ENCODE measurements at places on chromosomes 16 and 17.

DNA sequence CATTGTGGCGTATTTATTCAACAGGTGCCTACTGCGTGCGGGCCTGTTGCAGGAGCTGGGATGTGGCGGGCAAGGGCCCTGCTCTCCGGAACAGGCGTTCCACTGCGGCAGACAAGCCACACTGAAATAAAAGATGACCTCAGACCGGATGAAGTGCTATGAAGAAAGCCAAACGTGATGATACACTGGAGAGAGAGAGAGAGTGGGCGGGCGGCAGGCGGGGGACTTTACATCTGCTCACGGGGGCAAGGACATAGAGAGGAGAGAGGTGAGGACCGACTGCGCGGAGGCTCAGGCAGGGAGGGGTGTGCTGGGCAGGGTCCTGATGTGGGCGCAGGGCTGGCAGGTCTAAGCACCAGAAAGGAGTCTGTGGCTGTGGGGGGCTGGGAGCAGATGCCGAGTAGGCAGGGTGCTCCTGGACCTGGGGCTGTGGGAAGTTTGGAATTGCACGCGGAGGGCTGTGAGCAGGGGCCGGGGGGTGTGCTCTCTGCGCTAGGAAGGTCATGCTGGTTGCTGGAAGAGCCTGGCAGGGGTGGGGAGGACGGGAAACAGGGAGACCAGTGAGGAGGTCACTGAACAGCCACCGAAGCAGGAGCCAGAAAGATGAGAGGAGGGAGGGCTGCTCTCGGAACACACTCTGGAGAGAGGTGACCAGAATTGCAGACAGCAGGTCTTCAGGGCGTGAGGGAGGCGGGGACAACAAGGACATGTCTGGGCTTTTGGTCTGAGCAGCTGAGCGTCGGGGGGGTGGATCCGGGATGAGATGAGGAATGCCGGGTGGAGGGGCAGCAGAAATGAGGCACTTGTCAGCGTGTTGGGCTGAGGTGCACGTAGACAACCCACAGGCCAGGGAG lies 9.9 kb downstream of the MXRA7 start:
- peak; percentile 42 for DNase-seq

GRCh38 chr17:74822335-74822938 lies 37.2 kb downstream of the GRIN2C start:
- DNase-seq: no peak

DNA sequence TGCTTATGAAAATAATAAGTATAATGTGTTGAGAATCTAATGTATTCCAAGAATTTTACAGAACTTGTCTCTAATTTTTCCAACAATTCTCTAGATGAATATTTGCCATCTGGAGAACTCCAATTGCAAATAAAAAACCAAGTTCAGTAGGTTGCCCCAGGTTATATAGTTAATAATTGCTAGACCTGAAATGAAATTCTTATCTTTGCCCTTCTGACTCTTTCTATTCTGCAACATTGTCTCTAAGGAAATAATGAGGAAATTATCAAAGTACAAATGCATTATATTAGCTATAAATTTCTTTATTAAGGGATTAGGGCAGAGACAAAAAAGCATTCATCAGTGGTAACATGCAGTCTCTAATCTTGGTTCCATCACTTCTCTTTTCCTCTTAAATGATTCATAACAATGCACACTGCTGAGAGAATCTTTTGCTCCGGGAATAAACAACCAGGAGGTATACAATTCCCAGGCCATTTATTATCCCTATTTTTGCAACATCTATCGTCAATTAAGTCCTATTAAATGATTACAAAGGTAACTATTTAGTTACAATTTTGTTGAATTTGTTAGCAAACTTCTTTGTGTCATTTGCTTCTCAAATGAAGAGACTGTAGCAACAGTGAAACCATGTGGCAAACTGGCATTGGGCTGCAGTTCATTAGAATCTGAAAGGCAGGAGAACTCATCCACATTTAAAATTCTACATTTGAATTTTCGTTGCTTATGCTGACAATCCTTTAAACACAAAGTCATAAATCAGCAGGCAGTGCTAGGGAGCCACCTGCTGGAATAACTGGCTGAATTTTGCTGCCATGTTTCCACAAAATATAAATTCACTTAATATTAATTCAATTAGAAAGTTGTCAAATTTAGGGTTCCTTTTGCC lies 349.6 kb downstream of the KIF2B start:
- no peak for DNase-seq

DNA sequence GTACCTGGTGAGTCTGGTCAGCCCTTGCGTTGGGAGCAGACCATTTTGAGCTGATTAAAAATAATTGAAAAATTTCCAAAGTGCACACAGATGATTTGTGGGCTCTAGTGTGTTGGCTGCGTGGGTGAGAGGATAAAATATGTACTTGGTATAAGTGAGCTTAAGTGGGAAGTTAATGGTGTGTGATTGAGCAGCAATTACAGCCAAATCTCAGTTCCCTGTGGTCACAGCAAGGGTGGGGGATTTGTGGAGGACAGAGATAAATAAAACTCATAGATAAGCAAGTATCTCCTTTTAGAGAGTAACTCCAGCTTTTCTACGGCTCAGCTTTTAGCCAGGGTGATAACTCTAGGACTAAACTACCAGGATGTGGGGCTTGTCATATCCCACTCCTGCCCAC lies 390.4 kb downstream of the UTP18 start:
- DNase-seq: no peak

DNA sequence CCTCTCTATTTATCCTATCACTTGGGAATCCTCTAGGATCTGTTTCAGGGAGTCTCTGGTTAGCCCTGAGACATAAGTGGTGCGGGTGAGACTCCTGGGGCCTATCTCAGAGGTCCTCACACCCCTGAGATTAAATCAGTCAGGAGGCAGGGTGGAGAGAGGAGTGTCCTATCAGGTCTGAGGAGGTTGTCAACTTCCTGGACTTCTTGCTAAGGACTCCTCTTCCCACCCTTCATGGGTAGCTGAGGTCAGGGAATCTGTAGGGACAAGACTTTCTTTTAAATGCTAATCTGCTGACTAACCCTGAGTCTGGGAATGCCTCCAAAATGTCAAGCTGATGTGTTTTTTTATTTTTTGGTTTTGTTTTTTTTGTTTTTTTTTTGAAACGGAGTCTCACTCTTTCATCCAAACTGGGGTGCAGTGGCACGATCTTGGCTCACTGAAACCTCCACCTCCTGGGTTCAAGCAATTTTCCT lies 6.6 kb upstream of the ARMC5 start:
- DNase-seq: no peak

GRCh38 chr16:19179546-19180490 lies 11.8 kb downstream of the SYT17 start:
- DNase-seq: peak; percentile 61

DNA sequence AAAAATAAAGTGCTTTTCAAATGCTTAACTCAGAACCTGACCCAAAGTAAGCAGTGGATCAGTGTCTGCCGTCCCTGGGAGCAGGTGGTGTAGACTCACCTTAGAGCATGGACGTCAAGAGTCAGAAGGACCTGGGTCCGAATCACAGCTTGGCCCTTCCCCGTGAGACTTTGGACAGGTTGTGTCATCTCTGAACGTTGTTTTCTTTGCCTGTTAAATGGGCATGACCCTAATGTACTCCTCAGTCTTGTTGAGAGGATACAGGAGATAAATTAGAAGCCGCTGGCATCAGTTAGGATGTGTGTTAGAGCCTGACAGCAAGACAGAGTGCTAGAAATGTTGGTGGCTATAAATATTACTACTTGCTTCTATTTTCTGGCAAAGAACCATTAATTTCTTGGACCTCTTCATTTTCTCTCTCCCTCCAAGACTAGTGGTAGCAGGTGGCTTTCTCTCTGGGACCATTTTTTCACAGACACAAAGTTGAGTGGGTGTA lies 68.8 kb downstream of the RAB11FIP4 start:
- no peak for DNase-seq

DNA sequence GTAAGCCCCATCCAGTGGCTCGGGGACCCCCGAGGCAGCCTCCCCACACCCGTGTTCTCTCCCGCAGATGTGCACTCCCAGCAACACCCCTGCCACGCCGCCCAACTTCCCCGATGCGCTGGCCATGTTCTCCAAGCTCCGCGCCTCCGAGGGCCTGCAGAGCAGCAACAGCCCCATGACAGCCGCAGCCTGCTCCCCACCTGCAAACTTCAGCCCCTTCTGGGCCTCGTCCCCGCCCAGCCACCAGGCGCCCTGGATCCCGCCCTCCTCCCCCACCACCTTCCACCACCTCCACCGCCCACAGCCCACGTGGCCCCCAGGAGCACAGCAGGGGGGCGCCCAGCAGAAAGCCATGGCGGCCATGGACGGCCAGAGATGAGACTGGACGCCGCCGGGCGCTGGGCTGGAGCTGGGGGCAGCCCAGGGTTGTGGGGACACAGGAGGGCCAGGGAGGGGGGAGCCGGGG lies 5.0 kb downstream of the UBALD2 start:
- DNase-seq: no peak

DNA sequence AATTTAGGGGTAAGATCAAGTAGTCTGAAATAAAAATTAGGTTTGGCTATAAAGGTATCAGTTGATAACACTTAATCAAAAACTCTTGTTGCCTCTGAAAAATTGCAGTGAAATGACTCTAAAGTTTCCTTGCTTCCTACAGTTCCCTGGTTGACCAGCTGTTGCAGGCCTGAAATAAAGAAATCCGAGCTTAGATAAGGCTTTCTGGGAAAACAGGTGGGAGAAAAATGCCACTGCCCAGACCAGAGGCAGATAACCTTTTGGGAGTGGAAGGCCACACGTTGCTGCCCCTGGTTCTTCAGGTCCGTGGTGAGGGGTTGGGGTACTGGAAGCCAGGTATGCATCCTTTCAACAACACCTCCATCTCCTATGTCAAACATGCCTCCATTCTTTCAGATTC lies 111.3 kb downstream of the HS3ST3A1 start:
- no peak for DNase-seq

GRCh38 chr16:14672403-14672971 lies 21.6 kb downstream of the PLA2G10 start:
- no peak for DNase-seq

DNA sequence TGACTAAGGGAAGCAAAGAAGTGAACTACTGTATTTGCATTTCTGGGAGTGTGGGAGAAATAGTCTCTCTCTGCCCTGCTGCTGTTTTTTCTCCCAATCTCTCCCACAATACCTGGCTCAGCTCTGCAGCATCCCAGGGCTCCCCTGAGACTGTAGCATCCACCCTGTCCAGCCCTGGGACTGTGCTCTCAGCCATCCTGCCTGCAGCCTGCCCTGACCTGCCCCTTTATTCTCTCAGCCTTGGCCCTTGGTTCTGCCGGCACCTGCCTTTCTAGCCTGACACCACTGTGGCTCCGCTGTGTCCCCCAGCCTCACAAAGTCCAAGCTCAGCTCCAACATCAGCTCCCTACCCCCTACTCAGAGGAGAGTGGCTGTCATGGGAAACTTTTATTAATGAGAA lies 1.9 kb downstream of the PDILT start:
- no peak for DNase-seq

DNA sequence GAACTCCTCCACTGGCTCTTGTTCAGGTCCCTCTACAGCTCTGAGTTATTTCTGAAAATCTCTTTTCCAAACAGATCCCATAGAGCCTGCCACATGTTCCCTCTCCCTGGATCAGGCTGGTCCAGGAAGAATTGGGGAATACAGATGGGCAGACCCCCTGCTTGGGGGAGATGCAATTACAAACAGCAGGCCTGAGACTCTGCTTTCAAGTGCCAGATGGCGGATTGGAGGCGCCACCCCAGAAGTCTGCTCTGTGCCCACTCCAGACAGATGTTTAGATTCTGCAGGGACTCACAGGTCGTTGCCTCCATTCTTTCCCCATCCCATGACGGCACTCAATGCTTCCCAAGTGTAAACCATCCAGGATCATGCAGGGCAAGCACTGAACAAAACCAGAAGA lies 316.6 kb downstream of the SLC39A11 start:
- no peak for DNase-seq

- no peak for DNase-seq
These were observed 1.5 kb downstream of the GRIN2A start for GRCh38 chr16:10180771-10181163.

Measured in CD4-positive, alpha-beta T cell treated with Interleukin-1 beta for 1 hour (primary cell).